HepG2 (cell line): ENCODE measurements at places on chromosomes 1 and 21.

DNA sequence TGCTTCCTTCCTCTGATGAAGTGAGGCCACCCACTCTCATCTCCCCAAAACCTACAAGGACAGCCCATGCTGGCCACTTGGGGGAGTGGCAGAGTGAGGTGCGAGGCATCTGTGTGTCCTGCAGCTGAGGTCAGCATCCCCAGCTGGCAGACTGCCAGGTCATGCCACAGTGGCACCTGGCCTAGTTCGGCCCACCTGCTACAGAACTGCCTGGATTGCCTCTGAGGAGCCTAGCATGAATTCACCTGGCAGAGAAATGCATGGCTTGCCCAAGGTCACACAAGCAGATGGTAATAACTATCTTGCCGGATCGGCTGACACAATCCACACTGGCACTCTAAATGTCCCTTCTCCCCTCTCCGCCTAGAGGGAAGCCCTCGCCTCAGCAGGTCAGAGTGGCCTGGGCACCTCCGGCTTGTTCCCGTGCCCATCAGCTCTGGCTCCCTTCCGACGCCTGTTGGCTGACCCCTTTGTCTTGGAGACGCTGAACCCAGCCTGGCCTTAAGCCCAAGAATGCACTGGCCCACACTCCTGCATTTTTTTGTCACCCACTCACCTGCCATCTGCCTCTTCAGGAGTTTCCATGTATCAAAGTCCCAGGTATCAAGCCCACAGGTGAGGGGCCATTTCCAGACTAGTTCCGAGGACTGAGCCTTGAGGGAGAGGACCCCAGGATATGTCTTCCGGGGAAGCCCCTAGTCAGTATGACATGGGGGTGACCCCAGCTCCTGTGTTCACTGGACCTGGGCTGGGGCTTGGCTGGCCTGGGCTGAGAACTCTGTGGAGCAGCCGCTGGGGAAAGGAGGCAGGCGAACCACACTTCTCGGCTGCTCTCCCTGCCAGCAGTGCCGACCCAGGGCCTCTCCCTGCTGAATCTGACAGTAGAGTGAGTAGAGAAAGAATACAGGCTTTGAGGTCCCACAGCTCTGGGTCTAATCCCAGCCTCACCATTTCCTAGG, 21.7 kb downstream of the ECE1 start:
- no peak for DNase-seq

DNA sequence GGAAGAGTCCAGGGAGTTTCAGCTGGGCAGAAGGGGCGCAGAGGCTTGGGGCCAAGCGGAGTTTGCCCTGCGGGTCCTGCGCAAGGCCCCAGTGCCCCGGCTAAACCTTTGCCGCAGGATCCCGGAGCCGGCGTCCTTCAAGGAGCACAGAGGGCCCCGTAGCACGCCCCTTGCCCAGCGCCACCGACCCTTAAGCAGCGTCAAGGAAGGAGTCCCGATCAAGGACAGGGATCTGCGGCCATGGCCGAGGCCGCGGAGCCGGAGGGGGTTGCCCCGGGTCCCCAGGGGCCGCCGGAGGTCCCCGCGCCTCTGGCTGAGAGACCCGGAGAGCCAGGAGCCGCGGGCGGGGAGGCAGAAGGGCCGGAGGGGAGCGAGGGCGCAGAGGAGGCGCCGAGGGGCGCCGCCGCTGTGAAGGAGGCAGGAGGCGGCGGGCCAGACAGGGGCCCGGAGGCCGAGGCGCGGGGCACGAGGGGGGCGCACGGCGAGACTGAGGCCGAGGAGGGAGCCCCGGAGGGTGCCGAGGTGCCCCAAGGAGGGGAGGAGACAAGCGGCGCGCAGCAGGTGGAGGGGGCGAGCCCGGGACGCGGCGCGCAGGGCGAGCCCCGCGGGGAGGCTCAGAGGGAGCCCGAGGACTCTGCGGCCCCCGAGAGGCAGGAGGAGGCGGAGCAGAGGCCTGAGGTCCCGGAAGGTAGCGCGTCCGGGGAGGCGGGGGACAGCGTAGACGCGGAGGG, 520 bp downstream of the CLIC6 start:
- DNase-seq: no peak

DNA sequence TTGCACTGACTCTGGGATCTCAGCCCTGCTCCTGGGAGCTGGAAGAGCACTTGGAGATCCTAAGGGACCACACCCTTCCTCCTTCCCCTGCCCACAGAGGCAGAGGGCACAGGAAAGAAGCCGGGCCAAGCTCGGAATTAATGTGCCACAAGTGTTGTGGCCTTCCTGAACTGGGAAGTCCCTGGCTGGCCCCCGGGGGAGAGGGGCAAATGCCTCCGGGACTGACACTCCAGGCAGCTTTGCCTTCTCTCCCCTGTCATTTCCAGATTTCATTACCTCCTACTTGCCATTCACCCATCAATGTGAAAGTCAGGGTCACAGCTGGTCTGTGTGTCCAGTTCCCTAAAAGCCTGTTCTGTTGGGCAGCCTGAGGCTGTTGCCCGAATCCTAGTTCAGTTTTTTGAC, 21.7 kb downstream of the SESN2 start:
- DNase-seq: no peak

- no peak for DNase-seq
These were observed 72.3 kb downstream of the RUSC1 start for GRCh38 chr1:155392898-155393411.

- DNase-seq: no peak
These were observed 120.8 kb upstream of the KCNE2 start for GRCh38 chr21:34242973-34243372.

GRCh38 chr1:3084726-3085125, 15.7 kb downstream of the PRDM16 start:
- no peak for DNase-seq

DNA sequence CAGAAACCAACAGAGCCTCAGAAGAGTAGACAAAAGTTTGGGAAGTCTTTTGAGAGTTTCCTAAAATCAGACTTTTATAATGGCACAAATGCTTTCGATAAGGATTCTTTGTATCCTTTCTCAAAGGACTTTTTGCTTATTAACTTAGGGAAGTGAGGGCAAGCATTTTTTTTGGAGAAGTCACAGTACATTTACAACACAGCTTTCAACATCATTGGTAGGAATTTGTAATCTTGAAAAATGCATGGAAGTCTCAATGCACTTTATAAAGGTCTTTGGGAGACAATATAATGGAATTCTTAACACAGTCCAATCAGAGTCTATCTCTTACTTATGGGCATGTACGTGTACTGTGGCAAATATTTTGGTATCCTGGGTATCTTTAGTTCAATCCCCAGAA, 325.8 kb upstream of the NR5A2 start:
- no peak for DNase-seq

DNA sequence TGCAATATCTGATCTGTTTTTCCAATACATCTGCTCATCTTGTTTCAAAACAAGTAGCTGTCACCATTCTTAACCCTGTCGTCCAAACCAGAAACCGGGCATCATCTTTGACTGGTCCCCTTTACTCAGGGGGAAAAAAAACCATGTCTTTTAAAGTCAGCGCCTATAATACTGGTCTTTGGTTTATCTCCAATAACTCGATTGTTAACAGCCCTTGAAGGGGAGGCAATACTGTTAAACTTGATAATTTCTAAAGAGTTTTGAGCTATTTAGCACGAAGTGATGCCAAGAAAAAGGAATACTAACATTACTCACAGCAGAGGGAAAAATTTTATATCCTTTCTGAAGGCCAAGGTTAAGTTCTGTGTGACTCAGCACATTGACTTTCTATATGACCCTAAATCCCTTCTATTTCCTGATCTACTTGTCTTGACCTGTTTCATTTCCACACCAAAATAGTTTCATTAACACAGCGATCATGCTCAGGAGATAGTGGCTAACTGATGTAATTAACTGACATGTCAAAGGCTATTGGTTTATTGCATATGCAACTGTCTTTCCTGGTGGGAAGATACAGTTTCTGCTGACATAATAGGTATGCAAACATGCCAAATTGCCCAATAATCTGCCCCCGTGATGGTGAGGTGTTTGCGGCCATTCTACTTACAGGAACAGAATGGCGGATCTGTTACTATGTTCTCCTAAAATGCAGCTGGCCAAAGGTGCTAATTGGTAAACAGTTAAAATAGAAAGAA, 59.1 kb downstream of the NFIA start:
- peak; percentile 27 for DNase-seq

- no peak for DNase-seq
These were observed 10.1 kb upstream of the TMEM52 start for GRCh38 chr1:1929102-1929638.

DNA sequence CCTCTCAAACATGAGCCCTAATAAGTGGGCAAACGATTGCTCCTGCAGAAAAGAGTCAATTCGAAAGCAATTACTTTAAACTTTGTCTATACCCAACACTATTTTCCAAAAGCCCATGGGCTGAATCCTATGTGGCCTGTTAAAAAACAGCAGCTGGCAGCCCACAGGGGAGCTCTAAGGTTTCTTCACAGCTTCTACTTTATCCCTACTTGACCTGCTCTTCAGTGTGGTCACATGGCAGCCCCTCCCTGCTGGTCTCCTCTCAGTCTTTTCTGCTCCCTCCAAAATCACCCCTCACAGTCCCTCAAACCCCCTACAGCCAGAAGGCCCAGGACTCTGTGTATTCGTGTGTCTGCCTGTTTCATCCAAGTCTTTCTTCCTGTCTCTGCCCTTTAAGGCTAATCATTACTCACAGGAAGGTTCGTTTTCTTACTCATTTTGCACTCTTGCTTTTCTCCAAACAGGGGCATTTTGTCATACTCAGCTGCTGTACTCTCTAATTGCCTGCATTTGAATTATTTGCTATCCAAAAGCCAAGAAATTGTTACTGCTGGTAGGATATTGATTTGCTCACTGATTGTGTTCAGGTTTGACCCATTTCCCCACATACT, 62.4 kb upstream of the FAM3B start:
- DNase-seq: no peak

- no peak for DNase-seq
These were observed 50.4 kb upstream of the FMOD start for GRCh38 chr1:203401199-203401877.

DNA sequence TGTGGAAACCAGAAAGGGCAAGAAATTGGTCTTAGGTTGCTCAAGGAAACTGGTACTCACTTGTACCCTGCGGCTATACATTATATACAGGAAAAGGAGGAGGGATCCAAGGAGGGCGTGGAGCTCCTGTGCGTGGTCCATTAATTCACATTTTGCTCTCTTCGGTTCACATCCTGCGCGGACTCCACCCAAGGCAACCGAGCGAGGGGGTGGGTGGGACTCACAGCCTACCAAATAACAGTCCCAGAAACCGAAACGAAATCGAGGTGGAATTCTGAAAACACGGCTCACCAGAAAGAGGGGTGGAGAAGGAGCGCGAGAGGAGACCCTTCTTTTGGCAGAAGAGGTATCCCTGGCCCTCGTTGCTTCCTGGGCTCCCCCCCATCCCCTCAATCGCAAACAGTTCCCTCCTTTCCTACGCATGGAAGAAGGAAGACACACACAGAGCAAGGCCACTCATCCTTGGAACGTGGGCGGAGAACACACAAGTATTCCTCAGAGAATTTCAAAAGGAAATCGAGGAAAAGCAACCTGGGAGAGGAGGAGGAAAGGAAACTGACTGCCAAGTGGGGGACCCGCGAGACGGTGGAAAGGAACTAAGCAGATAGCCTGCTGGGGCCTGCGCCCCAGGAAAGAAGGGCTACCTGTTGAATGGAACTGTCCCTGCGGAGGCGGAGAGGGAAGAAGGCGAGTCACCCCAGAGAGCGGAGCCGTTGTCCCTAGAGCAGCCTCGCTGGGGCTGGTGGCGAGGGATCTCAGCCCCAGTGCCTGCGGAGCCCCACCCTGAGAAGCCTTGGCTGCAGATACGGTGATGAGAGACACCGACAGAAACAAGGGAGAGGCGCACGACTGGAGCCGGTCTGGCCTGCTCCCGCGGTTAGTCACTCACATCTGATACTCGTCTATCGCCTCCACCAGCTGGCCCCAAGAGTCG, 705 bp downstream of the AIDA start:
- peak; percentile 23 for DNase-seq

DNA sequence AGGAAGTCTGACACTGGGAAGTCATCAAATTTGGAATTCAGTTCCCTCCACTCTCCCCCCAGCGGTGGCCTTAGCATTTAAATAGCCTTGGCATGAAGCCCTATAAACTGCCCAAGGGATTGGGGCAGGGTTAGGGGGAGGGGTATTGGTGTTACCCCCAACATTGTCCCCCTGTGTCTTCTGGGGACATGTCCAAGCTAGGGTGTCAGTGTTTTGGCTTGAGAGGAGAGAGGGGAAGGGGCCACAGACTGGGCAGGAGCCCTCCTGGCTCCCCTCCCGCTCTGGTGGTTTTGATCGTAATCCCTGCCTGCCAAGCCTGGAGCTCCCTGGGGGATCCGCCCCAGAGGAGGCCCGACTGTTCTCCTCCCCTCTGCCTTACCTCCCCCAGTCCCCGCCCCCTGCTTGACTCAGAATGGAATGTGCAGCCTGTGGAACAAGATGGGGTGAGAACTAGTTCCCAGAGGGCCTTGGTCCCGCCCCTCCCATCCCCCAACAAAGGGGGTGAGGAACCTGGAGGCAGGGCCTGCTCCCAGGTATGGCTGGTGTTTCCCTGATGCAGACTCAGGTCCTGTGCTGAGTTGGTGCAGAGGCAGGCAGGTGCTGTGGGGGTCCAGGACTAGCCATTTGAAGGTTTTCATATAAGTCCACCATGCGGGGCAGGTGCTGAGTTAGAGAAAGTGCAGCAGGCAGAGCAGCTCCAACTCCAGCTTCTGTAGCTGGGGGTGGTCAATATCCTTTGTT, 7.4 kb downstream of the SOX13 start:
- DNase-seq: peak; percentile 76

DNA sequence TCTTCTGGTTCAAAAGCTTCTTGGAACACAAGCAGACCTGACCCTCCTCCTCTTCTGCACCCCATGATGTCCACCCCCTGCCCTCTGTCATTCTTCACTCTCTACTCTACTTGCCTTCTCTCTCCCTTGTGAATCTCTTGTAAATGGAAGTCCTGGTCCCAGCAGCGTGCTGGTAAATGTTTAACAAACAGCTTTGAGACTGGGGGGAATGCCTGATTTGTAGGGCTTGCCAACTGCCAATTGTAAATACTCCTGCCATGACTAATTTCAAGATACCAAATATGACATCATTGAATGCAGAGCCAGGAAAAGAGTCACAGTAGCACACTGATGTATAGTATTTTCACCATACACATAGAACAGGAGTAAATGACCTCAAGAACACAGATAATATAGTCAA, 40.9 kb upstream of the LRRN2 start:
- DNase-seq: peak; percentile 51

DNA sequence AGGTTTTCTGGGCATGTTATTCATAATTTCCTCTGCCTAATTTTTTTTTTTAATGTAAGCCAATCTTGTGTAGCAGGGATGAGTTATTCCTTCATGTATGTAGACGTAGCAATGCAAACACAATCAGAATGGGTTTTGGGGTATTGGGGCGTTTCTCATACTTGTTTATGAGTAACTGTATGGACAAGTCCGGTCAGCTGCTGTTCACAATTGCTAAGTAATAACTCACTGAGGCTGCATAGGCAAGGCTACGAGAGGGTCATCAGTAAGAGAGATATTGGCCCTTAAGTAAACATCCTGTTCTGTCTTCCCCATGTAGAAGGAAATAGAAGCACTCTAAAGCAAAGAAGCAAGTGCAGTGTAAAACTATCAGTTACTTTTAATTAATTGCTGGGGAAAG, 9.5 kb upstream of the TARS2 start:
- no peak for DNase-seq
